Hindlimb muscle (tissue), 1 donor: ENCODE measurements at places on chromosomes 12 and 14. TPM values are rescaled to one million over a fixed set of nuclear protein-coding genes. Genes with fewer than 3 reads are reported as not detected.

The NPC2 gene
- 82.5 TPM for polyA plus RNA-seq

The MYH6 gene
- polyA plus RNA-seq = 3.2 TPM

The CISTR gene
- not detected for polyA plus RNA-seq

The B4GALNT3 gene
- polyA plus RNA-seq = 12.9 TPM
